WERI-Rb-1 (cell line): ENCODE measurements at places on chromosomes 16 and 17.

DNA sequence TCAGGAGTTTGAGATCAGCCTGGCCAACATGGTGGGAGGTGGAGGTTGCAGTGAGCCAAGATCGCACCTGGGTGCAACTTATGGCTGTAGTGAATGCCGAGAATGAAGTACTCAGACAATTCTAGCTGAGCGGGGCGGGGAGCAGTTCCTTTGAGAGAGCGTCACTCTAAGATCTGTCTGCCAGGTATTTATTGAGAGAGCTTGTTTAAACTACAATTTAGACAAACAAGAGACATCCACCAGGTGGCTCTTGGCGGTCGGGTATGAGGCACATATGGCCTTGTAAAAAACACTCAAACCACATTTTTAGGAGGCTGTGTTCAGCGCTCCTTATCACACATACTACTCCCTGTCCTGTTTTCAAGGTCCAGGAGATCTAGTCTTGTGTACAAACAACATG, 40.6 kb upstream of the CDH1 start:
- no peak for DNase-seq

DNA sequence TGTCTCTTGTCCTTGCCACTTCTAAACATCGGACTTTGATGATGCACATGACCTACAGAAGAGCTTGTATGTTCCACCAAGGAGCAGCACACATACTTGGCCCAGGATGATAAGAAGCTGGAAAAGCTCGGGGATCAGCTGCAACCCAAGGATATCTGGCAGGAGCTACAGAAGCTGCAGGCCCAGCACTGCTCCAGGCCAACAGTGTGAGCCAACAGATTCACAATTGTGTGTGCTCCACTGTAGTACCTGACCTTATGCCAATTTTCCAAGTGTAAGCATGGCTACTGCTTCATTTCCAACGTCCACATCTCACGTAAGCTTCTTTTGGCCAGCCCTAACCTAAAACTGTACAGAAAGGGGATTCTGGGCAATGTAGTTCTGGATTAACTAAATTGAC, 83.4 kb downstream of the COX10 start:
- DNase-seq = no peak

GRCh38 chr16:6125483-6126259, 1028.1 kb upstream of the EEF2KMT start:
- DNase-seq = no peak

GRCh38 chr16:70251629-70252354, at the start of gene EXOSC6:
EXOSC6 (minus strand) TSS chr16:70251940; CDS start chr16:70251900, 40 bp downstream.
- peak; percentile 94 for DNase-seq

DNA sequence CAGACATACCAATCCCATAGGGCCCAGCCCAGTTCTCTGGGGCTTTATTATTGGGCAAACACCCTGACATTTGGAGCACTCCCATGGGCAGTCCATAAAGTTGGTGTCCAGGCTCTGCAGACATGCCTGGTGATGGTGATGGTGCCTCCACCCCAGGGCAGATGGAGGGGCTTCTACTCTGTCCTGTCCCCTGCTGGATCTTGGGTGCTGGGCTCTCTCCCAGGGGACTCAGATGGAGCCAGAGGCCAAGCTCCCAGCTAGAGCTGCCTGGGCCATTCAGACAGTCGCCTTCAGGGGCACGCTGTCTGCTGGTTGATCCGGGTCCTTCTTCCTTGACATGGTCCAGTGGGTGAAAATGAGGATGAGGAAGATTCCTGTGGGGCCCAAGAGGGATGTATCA, 10.6 kb downstream of the CDH16 start:
- no peak for DNase-seq

DNA sequence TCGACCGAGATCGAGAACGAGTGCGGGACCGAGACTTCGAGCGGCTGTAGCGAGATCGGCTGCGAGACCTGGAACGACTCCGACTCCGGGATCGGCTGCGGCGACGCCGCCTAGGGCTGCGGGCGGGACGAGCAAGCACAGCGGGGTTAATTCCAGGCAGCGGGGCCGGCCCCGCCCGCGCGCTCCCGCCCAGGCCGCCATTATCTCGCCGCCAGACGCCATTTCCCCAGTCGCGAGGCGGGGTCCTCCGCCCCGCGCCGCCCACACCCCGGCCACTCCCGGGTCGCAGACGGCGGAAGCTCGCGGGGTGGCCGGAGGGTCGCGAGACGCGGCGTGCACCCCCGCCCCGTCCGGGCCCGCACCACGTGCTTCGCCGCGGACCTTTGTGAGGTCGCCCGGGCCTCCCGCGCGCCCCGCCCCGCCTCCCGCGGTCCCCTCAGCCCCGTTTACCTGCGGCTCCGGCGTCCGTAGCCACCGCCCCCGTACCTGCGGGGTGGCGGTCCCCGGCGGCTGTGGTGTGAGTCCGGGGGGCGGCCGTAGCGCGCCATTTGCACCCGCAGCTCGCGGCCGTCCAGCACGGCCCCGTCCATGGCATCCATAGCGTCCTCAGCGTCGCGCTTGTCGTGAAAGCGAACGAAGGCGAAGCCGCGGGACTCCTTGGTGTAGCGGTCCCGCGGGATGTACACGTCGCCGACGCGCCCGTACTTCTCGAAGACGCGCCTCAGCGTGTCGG, 616 bp downstream of the SRSF2 start:
- peak; percentile 75 for DNase-seq

GRCh38 chr16:14405611-14406537, 224.2 kb downstream of the PARN start:
- no peak for DNase-seq

DNA sequence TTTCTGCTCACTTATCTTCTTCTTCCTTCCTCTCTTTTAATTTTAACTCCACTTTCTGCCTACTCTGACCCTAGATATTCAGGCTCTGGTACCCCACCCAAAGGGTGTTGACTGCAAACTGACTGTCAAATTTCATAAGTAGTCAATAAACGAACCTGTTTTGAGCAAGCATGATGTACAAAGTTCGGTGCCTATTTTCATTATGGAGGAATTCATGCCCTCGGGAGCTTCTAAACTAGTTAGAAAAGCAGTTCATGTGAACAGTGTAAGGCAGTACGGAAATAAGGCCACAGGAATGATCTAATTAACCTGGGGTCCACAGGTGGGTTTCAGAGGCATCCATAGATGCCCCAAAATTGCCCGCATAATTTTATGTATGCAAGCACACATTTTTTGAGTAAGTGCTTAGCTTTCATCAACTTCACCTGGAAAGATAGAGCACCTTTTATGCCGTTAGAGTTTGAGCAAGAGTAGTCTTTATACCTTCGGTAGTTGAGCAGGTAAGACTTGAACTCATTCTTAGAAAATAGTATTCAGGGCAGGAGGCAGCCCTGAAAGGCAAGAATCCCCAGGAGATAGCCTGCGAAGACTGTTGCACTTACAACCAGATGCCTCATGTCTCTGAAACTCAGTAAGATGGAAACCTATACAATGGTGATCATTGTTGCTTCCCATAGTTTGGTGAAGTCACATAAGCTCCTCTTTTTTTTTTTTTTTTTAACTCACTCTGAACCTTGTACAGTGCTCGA, 36.6 kb upstream of the TBX2 start:
- no peak for DNase-seq

- DNase-seq = no peak
Observed at GRCh38 chr17:21283482-21284318, 811 bp upstream of the MAP2K3 start.

DNA sequence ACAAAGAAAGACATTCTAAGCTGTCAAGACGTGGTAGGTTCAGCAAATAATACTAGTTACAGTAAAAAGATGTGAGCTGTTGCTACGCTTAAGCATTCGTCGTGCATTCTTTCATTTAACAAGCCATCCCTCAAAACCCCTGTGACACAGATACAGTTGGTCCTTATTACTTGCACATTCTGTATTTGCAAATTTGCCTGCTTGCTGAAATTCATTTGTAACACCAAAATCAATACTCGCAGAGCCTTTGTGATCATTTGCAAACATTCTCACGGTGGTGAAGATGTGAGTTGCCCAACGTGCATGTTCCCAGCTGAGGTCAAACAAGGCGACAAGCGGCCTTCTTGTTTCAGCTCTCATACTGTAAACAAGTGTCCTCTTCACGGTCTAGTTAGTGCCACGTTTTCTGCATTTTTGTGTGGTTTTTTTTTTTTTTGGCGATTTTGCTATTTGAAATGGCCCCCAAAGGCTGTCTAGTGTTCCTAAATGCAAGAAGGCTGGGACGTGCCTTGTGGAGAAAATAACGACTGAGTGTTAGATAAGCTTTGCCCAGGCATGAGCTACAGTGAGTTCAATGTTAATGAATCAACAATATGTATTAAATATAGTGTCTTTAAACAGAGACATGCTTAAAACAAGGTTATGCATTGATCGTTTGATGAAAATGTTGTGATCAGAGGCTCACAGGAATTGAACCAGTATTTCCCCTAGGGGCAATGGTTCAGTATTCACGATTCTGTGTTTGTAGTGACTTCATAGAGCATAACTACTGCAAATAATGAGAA, 84.1 kb downstream of the RAB11FIP4 start:
- DNase-seq = no peak

DNA sequence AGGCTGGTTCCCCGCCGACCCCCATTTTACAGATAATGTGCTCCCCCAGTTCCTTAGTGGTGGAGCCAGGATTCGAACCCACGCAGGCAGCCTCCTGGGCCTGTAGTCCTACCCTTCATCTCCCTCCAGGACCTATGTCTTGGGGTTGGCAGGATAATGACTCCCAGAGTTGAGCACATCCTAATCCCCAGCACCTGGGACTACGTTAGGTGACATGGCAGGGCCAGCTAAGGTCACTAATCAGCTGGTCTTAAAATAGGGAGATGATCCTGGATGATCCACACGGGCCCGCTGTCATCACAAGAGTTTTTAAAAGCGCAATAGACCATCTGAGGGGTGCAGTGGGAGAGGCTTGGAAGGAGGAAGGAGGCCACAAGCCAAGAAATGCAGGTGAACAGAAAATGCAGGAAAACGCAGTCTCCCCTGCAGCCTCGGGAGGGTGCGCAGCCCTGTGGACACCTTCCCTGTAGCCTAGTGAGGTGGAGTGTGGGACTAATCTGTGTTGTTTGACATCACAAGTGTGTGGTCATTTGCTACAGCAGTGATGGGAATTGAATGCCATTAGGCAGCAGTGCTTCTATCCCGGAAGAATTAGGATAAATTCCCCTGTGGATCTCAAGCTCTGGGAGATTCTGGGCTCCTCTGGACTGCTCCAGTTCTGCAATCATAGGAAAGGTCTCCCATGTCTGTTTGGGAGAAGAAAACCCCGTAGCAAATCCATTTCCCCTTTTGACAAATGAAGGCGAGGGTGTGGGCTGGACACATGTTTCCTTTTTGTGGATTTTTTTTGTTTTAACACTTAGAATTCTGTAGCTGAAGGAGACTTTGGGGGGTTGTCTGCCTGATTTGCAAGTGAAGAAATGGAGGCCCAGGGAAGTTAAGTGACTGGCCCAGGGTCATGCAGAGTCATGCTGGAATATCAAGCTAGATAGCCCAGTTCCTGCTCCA, 297.7 kb downstream of the SEC14L1 start:
- peak; percentile 95 for DNase-seq

DNA sequence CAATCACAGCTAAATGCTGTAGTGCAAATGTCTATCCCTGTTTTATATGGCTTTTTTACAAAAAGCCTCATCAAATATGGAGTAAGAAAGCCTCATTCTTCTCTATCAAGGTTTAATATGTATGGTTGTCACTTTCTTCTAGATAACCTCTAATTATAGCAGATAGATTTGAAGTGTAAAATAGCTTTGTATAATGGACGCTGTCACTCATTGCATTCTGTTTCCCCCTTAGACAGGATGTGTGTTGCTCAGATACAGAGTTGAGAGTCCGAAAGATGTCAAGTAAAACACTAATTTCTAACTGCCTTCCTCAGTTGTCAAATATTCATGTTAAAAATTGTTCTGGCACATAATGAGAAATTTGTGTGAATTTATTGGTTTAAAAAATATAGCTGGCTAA, 88.0 kb downstream of the NLK start:
- DNase-seq = no peak

- DNase-seq = peak; percentile 9
Observed at GRCh38 chr17:77503916-77504651, 363.3 kb downstream of the SEC14L1 start.

- DNase-seq = no peak
Observed at GRCh38 chr16:84836234-84836647, 16.5 kb downstream of the CRISPLD2 start.
